ENCODE measurements at places on chromosomes 5 and 9.
A peak's percentile ranks its signal among the peaks of the same experiment; 100 is the strongest.

DNA sequence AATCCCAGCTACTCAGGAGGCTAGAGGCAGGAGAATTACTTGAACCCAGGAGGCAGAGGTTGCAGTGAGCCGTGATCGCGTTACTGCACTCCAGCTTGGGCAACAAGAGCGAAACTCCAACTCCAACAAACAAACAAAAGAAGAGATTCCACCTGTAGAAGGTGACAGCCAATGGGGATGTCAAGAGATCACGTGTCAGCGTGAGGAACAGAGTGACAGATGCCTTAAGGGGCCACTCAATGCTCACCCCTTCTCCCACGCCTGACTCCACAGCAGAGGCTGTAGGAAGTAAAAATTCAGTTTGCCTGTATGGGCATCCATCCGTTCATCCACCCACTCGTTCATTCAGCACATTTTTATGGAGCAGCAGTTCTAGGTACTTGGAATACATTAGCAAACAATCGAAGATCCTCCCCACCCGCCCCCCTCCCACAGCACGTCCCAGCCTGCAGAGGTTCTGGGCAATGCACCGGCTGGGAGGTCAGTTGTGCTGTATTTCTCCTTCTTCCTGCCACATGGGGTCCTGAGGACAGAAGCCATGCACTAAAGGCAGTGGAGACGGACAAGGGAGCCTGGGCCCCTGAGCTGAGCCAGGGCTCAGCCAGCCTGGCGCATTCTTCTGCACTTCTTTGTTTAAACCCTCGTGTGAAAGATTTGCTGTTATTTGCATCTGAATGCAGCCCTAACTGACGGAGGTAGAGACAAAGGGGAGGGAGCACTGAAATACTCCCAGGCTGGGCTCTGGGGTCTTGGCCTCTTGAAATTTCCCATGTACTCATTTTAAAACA, 11.3 kb upstream of the RNF130 start:
- DNase-seq: no peak

GRCh38 chr9:134426436-134426835, 100.2 kb downstream of the RXRA start:
- no peak for DNase-seq

DNA sequence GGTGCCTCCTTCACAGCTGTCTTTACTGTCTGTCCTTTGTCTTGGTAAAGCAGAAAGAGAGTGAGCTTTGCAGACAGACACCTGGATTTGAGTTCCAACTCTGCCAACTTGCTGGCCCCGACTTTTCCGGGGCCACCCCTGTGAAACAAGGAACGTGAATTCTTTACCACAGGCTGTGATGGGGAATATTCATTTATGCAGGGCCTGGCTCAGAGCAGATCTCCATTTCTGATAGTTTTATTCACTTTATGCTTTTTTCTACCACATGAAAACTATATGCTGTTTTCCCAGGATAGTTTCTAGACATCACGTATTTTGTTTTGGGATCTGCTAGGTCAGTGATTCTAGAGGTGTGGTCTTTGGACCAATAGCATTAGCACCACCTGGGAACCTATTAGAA, 211.8 kb downstream of the GRIA1 start:
- no peak for DNase-seq

DNA sequence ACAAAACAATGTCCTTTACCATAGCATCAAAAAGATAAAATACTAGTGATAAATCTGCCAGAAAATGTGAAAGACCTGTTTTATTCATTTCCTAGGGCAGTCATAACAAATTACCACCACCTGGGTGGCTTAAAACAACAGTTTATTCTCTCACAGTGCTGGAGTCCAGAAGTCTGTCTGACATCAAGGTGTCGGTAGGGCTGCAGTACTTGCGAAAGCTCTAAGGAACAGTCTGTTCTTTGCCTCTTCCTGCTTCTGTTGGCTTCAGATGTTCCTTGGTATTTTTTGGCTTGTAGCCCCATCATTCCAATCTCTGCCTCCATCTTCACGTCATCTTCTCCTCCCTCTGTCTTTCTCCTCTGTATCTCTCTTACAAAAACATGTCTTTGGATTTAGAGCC, 51.0 kb downstream of the PTPDC1 start:
- no peak for DNase-seq

DNA sequence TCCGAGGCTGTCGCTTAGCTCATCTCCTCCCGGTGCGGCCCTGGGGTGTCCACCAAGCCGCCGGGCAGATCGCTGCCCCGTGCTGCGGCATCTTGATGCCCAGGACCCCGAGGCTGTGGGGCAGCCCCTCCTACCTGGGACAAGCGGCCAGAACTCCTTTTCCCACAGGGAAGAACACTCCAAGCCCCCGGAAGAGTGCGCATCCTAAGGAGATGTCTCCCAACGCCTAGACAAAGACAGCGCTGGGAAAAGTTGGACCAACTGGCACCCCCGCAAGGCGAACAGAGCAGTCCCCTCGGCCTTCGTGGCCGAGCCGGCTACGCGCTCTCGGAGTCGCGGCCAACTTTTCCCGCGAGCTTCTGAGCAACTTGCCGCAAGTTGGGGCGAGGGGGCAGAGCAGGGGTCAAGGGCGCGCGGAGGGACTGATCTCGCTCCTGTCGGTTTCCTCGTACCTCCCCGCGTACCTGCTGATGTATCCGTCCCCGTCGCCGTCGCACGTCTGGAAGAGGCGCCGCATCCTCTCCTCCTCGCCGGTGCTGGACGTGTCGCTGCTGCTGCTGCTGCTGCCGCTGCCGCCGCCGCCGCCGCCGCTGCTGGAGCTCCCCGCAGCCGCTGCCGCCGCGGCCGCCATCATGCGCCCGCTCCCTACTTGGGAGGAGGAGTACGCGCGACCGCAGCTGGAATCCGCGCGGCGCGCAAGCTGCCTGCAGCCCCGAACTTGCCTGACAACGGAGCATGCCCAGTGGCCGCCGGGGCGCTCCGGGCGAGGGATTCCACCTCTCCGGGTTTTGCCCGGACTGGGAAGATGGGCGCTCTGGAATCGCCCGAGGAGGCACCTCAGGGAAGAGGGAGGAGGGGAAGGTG, at the start of gene MCC:
Gene MCC (minus strand): TSS at position 673 of the 864 bp plus-strand sequence.
- peak; percentile 18 for DNase-seq

DNA sequence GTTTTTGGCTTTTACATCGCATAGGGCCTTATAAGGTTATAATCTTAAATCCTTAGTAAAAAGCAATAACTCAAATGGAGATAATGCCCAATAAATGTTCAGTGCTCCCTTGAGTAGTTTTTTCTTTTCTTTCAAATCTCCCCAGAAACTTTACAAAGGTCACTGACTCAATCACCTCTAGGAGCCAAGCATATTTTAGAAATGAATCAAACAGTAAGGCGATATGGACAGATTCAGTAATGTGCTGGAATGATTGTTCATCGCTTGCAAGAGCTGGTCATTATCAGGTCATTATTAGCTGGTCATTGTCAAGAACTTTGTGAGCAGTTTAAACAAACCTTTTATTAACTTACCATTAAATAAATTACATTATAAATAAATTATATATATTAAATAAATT, 130.4 kb upstream of the SLIT3 start:
- DNase-seq: no peak
